AG09319 (cell line): ENCODE measurements at places on chromosomes 2 and 18.

GRCh38 chr2:220575963-220576362 is 948.5 kb downstream of the SLC4A3 start:
- no peak for DNase-seq

GRCh38 chr18:66550366-66550765 is 53.5 kb downstream of the CDH19 start:
- no peak for DNase-seq

GRCh38 chr2:28101123-28101522 is 210.6 kb downstream of the BABAM2 start:
- DNase-seq: no peak

- no peak for DNase-seq
Measured at GRCh38 chr2:168536925-168537466, 80.9 kb downstream of the CERS6 start.

DNA sequence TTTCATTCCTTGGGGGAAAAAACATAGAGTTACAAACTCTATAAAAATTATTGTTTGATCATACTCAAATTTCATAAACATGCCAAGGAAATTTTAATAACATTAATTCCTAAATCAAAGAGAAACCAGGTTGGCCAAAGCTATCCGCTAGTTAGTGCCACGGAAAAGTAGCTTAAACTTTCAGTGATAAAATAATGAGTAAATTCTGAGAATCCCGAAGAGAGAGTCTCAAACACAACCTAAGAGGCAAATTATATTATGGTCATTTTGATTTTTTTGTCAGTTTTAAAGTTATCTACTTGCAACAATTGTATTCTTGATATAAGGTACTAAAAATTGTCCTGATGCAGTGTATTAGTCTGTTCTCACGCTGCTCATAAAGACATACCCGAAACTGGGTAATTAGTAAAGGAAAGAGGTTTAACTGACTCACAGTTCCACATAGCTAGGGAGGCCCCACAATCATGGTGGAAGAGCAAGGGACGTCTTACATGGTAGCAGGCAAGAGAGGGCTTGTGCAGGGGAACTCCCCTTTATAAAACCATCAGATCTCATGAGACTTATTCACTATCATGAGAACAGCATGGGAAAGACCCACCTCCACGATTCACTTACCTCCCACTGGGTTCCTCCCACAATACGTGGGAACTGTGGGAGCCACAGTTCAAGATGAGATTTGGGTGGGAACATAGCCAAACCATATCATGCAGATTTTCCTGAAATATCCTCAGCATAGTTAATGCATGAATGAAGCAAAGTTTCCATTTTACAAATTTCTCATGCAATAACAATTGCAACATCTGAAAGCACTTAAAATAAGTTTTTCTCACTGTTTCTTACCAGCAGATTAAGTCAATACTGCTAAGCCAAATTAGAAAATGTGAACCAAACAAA is 205.9 kb upstream of the STK17B start:
- peak; percentile 45 for DNase-seq

DNA sequence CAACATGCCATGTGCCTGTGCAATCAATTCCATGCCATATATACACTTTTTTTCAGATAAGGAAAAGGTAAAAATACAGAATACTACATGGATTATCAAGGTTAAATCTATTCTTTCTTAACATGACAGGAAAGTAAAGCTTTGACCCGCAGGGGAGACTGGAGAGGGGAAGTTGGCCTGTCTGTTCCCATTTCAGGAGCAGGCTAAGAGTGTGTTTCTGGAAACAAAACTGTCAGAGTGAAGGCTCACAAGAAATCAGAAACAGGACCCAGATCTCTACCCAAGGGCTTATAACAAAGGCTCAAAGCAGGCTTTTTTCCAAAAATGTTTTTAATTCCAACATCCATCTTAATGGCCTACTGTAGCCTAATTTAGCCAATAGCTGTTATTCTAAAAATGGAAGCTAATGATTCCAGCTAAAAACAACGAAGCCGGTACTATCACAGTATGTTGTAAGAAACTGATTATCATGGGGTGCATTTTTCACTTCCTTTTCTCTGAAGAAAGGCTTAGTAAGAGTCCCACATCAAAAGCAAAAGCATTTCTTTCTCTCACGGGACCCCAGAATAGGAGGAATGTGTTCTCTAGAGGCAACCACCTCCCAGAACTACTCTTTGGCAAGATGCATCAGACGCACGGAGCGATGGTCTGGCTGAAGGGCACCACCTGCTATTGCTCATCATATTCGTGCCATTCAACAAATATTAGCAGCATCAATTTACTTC is 41.4 kb downstream of the FECH start:
- no peak for DNase-seq

DNA sequence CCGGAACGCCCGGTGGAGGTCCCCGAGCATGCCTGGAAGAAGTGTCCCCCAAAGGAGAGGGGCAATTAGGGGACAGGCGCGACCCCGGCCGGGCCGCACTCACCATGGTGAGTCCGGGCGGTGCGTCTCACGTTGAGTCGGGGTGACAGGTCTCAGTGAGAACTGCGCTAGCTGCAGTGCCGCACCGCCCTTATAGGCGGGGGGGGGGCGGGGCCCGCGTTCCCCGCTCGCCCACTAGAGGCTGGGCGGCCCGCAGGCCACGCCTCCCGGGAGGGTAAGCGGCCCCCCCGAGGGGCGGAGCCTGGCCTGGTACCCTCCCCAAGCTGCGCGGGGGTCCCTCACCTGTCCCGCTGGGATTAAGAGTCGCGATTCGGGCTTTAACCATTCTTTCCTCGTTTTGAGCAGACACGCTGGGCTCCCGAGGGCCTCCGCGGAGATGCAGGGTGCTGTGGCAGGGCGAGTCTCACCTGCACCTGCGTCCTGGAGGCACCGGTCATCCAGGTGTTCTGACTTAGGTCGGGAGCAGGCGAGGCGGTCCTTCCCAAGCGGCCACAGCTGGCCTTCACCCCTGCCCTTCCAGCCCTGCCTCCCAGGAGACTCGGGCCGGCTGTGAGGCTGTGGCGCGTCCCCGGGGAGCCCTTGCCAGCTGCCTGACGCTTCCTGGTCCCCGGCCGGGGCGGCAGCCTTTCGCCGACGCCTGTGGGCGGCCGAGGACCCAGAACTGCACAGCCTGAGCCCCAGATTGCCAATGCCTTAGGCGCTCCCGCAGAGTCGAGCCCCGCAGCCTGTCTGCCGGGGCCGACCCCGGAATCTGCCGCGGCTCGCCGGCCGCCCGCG is at the start of gene TUBA4A:
TUBA4A (minus strand) TSS at position 166 of the 837 bp plus-strand sequence; CDS start at position 106, 60 bp downstream.
- DNase-seq: no peak

DNA sequence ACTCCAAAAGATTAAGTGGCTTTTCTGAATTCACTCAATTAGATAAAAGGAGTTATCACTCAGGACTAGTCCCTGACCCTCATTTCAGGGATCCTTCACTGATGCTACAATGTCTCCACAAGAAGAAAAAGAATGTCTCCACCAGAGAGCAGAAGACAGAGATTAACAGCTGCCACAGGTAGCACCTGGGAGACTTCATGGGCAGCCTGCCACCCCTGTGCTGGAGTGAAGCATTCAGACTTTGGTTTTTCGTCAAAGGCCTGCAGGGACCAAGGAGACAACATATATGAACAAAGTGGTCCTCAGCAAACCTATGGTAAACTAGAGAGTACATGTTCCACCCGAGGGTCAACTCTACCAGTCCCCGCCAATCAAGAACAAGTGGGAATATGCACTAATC is 197.0 kb upstream of the ACVR2A start:
- no peak for DNase-seq

DNA sequence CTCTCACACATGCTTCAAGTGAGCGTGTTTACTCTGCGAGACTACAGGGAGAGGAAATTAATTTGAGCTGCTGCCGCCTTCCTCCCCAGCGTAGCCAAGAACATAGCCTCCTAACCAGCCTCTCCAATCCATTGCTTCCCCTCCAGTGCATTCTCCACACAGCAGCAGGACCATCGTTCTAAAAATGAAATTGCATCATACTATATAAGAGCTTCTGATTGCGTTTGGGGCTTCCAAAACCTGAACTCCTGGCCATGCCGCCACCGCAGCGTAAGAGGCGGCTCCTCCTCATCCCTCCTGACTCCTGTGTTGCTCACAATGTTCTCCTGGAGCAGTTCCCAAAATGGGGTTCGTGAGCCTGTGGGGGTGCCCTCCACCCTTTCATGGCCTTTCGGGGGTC is 142.1 kb downstream of the MYT1L start:
- DNase-seq: no peak

DNA sequence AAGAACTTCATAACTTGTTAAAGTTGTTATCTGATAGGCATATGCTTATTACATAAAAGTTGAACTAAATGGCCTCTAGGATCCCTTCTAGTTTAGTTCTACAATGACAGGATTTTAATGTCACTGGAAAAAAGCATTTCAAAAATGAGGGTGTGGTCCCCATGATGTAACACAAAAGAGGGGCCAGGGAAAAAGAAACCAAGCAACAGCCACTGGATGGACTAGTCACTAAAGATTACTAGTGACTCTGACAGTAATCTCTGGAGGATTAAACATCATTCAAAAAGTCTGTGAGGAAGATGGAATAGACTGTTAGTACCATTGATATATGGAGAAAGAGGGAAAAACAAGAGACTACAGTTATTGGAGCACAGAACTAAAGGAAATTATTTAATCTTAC is 22.6 kb downstream of the SEPTIN10 start:
- no peak for DNase-seq

DNA sequence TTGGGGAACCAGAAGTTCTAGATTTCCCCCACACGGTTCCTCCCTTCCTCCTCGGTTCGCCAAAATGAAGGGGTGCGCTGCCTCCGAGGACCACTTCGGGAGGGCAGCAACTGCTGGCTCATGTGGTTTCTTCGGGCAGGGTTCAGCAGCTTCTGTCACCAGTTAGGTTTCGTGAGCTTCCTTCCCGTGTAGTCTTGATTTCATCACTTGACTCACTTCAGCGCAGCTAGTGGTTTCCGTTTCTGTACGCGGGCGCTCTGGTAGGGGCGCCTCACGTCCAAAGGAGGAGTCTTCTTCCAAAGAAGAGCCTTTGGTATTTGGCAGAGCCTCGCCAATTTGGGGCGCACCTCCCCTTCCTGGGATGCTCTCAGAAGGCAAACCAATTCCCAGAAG is 485 bp upstream of the GALNT3 start:
- DNase-seq: no peak

- no peak for DNase-seq
Measured at GRCh38 chr18:70036771-70037347, 89.2 kb upstream of the CD226 start.

DNA sequence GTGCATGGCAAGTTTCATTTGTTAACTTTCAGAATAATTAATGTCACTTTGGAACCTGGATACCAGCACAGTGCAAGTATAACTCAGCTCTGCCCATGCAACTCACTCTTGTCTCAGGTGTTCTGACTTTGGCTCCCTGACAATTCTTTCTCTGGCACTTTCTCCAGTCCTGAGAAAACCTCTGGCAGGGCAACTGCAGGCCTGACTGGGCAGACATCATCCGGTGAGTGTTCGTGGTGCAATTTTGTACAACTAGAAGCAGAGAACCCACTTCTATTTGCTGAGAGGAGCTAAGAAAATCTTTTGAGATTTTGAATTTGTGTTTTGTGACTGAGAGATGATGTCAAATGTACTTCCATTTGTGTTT is 143.0 kb downstream of the AQP4 start:
- DNase-seq: no peak

DNA sequence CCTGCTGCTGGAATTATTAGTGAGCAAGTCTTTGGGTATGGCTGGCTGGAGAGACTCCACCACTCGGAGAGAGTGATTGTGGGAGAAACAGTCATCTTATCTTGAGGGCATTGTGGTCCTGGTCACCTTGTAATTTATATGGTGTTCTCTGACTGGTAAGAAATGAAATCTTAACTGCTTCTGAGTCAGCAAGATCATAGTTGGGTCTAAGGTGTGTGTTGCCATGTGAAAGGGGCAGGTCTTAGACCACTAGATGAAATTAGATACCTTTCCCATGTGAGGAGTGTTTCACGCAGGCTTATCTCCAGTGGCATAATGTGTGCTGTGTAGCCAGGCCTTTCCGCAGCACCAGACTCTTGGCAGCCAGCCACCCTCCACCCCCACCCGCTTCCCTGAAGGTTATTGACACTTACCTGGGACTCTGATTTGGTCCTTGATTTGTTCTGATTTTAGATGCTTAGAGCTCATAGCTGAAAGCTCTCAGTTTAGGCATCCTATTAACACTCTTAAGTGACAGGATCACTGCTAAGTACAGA is 7.7 kb downstream of the MAPRE3 start:
- no peak for DNase-seq

- DNase-seq: peak; percentile 45
Measured at GRCh38 chr18:76524900-76525698, 30.1 kb upstream of the ZNF516 start.

DNA sequence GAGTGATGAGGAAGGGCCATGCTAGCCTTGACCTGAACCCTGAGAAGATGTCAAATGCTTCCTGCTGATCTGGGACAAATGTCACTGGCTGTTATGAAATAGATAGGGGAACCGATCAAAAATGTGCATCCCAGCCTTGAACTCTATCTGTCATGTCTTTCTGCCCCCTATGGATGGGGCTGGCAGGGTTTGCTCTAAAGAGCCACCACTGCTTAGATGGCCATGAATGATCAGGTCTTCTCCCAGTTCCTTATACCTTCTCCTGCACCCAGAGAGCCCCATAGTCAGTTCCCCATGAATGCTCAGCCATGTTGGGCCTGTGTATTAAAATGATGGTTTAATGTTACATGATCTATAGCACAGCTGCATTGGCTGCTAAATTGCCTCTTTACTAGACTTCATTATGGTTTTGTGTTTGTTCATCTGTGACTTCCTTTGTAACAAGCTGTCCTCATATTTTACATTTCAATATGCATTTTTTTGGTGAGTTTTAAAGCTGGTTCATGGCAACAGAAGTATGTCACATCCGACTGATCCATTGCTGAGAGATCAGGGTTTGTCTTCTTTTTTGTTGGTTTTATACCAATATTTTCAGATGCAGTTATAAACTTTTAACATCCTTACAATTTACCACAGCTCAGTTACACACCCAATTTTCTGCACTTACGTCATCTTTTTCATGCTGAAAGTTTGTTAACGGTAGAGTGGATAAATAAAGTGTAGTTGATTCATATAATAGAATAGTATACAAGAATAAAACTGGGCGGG is 56.3 kb upstream of the SMAD2 start:
- DNase-seq: no peak

DNA sequence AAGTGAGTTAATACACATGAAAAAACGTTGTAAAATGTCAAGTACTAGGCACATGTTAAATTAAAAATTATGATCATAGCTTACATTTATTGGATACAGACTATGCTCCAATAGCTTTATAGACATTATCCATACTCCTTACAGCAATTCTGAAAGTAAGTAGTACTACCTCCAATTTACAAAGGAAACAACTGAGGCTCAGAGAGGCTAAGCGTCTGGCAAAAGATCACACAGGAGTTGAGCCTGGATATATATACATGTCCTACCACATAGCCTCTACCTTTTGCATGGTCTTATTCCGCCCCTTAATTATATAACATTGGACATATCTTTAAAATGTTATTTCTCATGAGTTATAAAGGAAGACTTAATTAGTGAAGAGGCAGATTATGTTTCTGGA is 127.3 kb downstream of the CSRNP3 start:
- DNase-seq: no peak

GRCh38 chr18:67453901-67454300 is 62.6 kb downstream of the DSEL start:
- no peak for DNase-seq

GRCh38 chr2:207217442-207217841 is 51.7 kb upstream of the KLF7 start:
- DNase-seq: no peak
